Stomach (tissue), 19 donors: ENCODE measurements at places on chromosomes 7 and 10. TPM values are rescaled to one million over a fixed set of nuclear protein-coding genes. Genes with fewer than 3 reads are reported as not detected.
A peak's percentile ranks its signal among the peaks of the same experiment; 100 is the strongest.

- no peak for DNase-seq
Measured at GRCh38 chr7:106285855-106286492, 1.2 kb upstream of the NAMPT start.

GRCh38 chr7:93620057-93620456 lies 45.5 kb upstream of the CALCR start:
- no peak for DNase-seq

MSMB gene
- 19.0 TPM for polyA plus RNA-seq

CHRM2 gene
- not detected for polyA plus RNA-seq

CTBP2 gene
- polyA plus RNA-seq = 34.6 TPM

DNA sequence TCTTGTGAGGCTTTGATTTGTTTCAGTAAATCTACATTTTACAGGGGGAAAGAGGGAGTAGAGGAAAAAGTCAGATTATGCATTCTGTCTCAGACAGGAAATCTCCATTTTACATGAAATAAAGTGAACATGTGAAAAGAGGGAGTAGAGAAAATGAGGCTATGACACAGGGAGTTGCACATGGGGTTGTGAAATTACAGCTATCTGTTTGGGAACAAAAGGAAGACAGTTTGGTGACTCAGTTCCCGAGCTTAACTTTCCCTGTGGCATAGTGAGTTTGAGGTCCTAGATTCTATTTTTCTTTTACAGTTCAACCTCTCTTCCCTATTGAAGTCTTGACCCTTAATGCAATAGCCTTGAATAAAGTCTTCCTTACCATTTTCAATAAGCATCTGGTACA lies 63.2 kb upstream of the AGR3 start:
- no peak for DNase-seq

DNA sequence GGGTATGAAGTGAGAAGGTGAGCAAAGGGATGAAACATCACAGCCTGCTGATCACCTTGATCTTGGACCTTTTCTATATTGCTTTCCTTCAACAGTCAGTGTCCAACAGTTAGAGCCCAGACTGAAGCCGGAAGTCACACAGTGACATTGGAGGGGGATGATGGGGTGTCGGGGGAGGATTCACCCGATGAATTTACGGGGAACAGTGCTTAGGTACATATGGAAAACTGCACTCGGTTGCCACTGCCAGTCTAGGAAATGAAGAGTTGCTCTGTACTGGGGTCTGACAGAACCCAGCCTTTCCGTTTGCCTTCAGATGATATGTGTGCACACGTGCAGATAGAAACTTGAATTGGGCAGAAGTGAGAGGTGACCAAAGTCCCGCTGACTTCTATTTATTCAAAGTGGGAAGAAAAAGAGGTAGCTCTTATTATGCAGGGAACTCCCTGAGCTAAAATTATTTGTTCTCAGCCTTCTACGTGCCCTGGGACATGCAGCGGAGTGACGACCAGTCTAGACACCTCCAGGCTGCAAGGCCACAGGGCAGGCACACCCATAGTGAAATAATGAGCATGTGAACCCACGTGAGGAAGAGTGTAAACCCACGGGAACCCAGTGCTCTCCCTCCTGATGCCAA lies 107.2 kb upstream of the INHBA start:
- DNase-seq = no peak

- peak; percentile 70 for DNase-seq
Measured at GRCh38 chr7:123643495-123644441, 11.9 kb upstream of the LMOD2 start.

MYO3A gene
- 0.55 TPM for polyA plus RNA-seq
